Activated naive CD8-positive, alpha-beta T cell treated with anti-CD3 and anti-CD28 coated beads for 36 hours (primary cell): ENCODE measurements at places on chromosomes 5 and 9. TPM values are rescaled to one million over a fixed set of nuclear protein-coding genes. Genes with fewer than 3 reads are reported as not detected.

DNA sequence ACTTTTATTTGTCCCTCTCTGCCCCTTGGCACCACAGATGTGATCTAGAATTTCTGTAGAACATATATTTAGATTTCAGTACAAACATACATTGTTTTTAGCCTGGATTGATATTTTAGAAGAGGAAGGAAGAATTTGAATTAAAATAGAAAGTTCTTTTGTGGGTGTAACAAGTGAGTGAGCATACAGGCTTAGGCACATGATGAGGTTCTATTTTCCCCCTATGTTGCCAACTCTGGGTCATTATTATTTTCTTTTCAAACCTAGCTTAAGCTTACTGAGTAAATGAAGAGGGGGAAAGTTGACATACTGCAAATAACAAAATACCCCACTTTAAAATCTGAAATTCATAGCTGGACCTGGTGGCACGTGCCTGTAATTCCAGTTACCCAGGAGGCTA is 102.9 kb downstream of the GCNT1 start:
- DNase-seq, result no peak

- DNase-seq, result no peak
Measured at GRCh38 chr9:13431222-13431536, 151.7 kb upstream of the MPDZ start.

DNA sequence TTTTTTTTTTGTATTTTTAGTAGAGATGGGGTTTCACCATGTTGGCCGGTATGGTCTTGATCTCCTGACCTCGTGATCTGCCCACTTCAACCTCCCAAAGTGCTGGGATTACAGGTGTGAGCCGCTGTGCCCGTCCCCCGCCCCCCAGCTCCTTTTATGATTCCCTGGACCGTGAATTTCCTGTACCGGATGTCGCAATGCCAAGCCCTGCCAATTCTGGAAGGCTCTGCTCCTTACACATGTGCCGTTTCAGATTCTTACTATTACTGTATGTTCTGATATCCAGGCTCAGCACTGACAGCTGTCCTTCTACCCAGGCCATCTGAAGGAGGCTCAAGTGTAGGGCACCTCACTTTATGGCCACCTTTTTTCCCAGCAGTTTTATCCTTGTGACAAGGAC is 100.1 kb downstream of the PLCXD3 start:
- no peak for DNase-seq

DNA sequence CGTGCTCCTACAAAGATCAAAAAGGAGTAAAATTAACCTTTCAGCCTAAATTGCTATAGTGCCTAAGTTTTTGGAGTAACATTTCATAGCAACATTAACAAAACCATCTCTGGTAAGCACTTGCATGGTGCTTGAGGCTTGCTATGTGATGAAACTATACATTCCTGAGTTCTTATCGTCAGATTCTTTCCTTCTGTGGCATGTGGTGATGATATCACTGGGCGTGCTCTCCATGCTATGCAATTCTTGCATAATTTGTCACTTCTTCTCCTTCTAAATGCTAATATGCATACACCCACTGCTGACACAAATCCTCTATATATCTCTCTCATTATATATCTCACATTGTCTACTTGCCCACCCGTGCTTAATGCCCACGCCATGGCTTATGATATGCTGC is 2019.9 kb downstream of the MAT2B start:
- no peak for DNase-seq

DNA sequence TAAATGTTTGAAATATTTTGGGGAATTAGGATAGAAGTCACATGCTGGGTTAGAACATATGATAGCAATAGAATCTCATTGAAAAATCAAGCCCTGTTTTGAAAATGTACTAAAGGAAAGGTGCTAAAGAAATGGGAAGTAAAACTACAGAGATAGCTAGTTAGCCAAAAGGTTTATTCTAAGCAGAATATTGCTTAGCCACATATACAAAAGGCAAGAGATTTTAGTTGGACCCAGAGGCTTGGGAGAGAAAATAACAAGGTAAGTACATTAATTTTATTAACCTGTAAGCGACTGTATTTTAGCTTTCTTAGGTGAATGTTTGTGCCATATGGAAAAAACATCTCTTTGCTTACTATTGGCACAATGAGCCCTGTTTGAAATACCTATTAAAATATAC is 108.3 kb downstream of the RPS23 start:
- no peak for DNase-seq

GRCh38 chr5:129400395-129400983 is 59.6 kb upstream of the ADAMTS19 start:
- no peak for DNase-seq

GRCh38 chr5:144484124-144484897 is 313.6 kb downstream of the KCTD16 start:
- DNase-seq, result no peak

- DNase-seq, result no peak
Measured at GRCh38 chr9:109471475-109472393, 26.4 kb downstream of the PTPN3 start.

DNA sequence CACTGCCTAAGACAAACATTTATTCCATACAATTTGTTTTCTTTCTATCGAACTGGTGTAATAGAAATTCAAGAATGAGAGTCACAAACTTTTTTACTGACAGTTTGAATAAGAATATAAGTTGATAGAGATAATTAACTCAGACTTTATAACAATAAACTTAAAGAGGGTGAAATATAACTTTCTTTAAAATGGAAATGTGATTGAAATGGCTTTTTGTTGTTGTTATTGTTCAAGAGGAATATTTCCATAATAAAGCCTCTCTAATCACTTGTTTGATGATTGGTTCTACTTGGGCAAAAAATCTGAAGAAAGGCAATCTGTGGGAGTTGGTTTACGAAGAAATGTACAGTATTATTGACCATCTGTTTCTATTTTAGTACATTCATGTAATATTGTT is 79.3 kb downstream of the ST8SIA4 start:
- DNase-seq, result no peak

- DNase-seq, result no peak
Measured at GRCh38 chr9:70672161-70672649, 257.7 kb upstream of the KLF9 start.

GRCh38 chr9:25602400-25603044 is 75.7 kb downstream of the TUSC1 start:
- no peak for DNase-seq

- no peak for DNase-seq
Measured at GRCh38 chr5:137372016-137372772, 126.9 kb downstream of the SPOCK1 start.

DNA sequence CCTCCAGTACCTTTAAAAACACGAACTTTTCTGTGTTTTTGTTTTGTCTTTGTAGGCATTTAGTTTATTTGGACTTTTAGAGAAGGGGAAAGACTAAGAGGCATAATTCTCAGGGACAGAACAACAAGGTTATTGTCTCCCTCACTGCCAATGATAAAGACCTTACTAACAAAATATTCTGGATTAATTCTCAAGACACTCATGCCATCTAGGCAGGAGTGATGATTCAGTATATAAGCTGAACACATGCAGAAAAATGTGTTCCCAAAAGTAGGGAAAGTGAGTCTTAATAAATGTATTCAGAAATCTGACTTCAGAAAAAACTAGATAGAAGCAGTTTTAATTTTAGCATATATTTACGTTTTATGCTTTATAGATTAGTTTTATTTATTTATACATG is 17.4 kb upstream of the ASPN start:
- DNase-seq, result no peak

- no peak for DNase-seq
Measured at GRCh38 chr5:153672347-153673090, 182.0 kb downstream of the GRIA1 start.

DNA sequence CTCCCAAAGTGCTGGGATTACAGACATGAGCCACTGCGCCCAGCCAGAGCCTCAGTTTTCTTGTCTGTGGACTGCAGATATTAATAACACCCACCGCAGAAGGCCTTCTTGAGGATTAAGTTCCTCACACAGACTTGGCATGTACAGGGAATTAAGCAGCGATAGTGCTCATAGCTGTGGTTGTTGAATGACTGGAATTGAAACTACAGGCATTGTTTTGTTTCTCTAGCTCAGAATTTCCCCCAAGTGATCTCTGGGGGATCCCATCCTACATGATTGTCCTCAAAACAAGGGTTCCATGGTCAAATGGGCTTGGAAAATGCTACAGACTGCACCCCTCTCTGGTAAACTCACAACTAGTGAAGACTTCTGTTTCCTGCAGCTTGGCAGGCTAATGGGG is 44.2 kb upstream of the TDRD7 start:
- DNase-seq, result no peak

- no peak for DNase-seq
Measured at GRCh38 chr5:178083922-178084321, 29.4 kb upstream of the N4BP3 start.

GRCh38 chr5:147160902-147161700 is 73.7 kb upstream of the STK32A start:
- no peak for DNase-seq

GRCh38 chr5:883475-884181 is 9.0 kb downstream of the BRD9 start:
- DNase-seq, result no peak

DNA sequence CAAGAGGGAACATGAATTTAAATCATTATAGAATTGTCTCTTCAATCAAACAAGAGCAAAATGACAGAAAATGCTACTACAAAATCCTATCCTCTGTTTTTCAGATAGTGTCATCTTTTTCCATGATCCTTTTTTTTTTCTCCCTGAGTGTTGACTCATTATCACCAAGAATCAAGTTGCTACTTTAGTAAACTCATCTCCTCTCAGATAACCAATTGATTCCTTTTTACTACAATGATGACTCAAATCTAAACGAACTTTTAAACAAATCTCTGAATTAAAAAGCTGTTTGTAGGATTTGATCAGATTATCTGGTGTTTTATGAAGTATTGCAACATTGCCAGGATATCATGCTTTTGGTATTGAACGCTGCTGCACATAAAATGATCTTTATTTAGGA is 23.9 kb upstream of the IL7R start:
- no peak for DNase-seq

DNA sequence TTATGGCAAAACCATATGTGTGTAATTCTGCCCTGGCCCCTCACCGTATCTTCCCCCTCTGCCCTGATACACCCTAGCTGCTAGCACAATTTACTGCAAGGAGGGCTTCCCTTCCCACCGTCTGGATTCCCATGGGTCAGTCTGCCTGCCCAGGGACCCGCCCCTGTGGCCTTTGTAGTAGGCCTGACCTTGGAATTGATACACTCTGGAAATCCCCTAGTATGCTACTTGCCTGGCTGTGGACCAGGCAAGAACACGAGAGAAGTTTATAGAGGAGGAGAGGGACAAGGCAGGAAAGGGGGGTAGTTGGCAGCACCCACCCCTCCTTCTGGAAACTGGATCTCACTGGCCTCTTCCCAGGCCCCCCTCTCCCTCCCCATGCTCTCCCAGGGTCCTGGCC is 115.8 kb upstream of the CCL21 start:
- no peak for DNase-seq

DNA sequence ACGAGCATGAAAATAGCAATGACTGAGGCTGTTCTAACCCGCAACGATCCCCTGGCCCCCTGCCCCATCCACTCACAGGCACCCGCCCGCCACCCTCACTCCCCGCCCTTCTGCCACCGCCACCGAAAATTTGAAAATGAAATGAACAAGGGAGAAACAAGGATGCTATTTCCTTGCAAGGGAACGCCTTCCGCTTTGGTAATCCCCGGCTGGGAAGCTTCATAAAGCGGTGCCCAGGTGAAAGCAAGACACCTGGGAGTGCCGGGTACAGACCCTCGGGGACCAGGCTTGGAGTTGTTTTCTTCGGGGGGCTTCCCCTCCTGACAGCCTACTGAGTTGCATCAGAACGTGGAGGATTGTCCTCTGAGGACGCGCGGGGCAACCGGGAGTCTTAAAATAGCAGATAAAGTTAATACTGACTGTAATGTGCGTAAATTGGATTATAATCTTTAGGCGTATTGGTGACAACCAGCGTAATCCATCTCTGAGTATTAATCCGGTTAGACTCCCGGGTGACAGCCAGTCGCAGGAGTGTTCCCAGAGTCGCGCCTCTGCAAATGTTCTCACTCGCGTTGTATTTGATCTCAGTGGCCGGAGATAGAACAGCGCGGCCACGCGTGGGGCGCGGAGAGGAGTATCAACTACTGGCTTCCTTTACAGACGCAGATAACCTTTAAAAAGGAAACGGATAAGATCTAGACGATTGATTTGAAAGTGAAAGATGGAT is 885 bp upstream of the MLLT3 start:
- peak; percentile 61 for DNase-seq

Gene FCHO2
- total RNA-seq, result 0.16 TPM

Gene LCN1
- total RNA-seq, result not detected

Gene SMC2
- 69.3 TPM for total RNA-seq

Gene PAX5
- 2.4 TPM for total RNA-seq

Gene SPATA31A6
- not detected for total RNA-seq

Gene PCDHGA10
- 0.06 TPM for total RNA-seq

Gene HAVCR2
- total RNA-seq, result 24.6 TPM

Gene IL4
- total RNA-seq, result not detected

Gene PLPP6
- total RNA-seq, result 3.8 TPM

Gene REEP2
- 4.0 TPM for total RNA-seq

Gene PTGR1
- total RNA-seq, result 1.9 TPM

Gene MARCHF6
- 82.7 TPM for total RNA-seq

Gene PRDM9
- total RNA-seq, result not detected

Gene BTNL9
- 0.12 TPM for total RNA-seq

Gene LRRC70
- total RNA-seq, result 0.34 TPM
